Inflammatory macrophage treated with lipopolysaccharide for 1 hour (primary cell): ENCODE measurements at places on chromosomes 3 and 15.

DNA sequence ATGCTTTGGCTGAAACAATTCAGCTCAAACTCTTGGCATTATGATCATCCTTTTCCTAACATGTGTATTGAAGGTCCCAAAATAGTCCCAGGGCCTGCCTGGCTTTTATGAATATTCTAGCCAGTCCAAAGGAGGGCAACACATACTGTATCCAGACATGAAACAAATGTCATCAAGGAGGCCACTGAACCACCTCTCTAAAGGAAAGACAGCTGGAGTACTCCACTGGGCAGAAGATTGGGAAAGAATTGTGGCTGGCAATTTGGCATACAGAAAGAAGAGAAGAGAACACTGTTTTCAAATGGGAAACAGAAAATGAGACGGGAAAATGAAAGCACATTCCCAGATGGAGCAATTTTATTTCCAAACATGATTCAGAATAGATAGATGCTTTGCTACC is 80.6 kb downstream of the NCEH1 start:
- DNase-seq, result no peak

DNA sequence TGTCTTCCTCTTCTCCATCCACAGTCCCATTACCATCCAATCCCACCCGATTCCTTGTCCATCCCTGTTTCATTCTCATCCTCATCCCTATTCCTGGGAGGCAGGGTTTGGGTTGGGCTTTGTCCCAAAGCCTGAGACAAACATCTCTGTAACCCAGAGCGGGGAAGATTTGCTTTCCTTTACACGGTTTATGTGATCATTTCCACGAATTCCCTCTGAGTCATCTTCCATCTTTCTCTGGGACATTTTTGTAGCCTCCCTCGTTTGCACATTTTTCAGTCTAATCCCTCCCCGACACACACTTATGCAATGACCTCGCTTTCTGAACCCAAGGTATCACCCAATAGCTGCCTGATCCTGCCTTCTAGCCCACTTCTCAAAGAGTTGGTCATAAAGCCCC is 22.8 kb downstream of the DUOX2 start:
- DNase-seq, result no peak

GRCh38 chr3:12948891-12949711 is 107.7 kb upstream of the RPL32 start:
- DNase-seq, result peak; percentile 7

- no peak for DNase-seq
These were observed 36.8 kb upstream of the FNDC3B start for GRCh38 chr3:172002512-172003078.

- DNase-seq, result peak; percentile 48
These were observed 389.8 kb downstream of the NR2F2 start for GRCh38 chr15:96720251-96720650.

- no peak for DNase-seq
These were observed 84.6 kb downstream of the DGKG start for GRCh38 chr3:186277268-186277909.

- no peak for DNase-seq
These were observed 14.4 kb upstream of the SEC13 start for GRCh38 chr3:10335190-10335738.
